ENCODE measurements at places on chromosomes 7 and 10.

DNA sequence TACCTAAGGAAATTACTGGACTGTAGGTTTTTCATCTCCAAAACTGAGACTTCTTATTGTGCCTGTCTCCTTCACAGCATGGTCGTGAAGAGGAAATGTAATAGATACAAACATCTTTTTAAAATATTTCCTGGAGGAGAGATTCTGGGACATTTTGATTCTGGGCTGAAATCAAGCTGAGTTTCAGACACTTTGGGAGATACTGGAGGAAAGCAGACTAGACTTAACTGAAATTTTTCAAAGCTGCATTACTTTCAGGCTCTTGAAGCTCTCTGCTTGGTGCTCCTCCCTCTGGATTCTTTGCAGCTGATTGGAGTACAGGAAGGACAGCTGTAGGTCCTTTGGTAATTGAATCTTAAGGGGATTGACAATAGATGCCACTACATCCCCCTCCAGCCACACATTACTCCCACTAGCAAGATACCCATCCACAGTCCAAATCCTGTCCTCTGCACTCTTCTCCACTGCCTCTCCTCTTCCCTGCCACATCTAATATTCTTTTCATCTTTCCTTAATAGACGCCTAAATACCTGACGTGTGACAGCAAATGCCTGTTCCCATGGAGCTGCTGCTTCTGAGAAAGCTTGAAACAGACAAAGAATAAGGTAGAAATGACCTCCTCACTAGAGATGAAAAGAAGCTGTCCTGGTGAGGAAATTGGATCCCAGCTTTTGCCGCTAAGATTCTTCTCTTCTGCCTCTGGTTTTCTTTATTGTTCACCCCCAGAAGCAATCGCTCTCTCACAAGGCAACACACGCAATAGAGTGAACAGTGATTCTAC lies 111.5 kb upstream of the PHYHIPL start:
- no peak for DNase-seq

- no peak for DNase-seq
Observed at GRCh38 chr10:90363799-90364483, 493.9 kb downstream of the HTR7 start.

GRCh38 chr7:94250124-94250523 lies 144.6 kb upstream of the COL1A2 start:
- no peak for DNase-seq

DNA sequence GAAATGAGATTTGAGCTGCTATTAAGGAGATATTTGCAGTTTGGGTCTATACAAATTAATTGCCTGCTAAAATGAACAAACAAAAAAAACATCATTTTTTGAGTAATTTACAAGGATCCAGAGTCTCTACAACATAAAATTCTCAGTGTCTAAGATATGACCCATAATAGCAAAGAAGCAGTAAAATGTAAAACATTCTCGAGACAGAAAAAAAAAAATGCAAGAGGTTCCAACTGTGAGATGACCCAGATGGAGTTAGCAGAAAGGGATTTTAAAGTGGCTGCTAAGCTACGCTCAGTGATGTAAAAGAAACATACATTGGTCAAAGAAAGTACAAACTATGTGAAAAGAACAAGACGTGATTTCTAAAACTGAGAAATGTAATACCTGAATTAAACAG lies 471.0 kb downstream of the SH2D4B start:
- no peak for DNase-seq

GRCh38 chr10:59265141-59265540 lies 88.7 kb downstream of the PHYHIPL start:
- DNase-seq: no peak

DNA sequence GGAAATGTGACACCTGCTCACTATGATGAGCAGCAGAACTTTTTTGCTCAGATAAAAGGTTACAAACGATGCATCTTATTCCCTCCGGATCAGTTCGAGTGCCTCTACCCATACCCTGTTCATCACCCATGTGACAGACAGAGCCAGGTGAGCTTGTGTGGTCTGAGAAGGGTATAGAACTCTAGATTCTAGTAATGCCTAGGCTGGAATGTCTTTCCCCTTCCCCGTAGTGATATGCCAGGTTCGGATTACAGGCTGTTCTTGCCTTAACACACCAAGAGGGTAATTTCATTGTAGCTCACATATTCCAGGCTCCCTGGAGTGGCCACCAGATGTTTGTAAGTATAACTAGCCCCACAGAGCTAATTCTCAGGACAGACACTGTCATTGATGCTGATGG lies 9.2 kb downstream of the HIF1AN start:
- DNase-seq: no peak

DNA sequence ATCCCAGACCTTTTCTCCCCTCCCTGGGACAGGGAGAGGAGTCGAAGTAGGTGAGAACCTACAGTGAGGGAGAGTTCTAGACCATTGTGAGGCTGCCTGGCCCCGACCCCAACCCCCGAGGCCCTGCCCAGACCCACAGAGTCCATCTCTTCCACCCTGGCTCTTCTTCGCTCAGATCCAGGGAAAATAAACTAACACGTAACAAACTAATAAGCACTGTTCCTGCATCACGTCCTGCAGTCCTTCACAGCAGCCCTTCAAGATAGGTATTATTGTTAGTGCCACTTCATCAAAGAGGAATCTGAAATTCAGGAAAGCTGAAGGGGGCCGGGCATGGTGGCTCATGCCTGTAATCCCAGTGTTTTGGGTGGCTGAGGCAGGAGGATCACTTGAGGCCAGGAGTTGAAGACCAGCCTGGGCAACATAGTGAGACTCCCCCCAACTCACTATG lies at the start of gene SPACDR:
Gene SPACDR (minus strand): TSS at position 51 of the 451 bp plus-strand sequence. CDS start 235 bp downstream, outside the sequence.
- no peak for DNase-seq

GRCh38 chr10:88922041-88922440 lies 30.5 kb downstream of the ACTA2 start:
- no peak for DNase-seq

- DNase-seq: no peak
Observed at GRCh38 chr7:74256491-74257408, 2.6 kb upstream of the RFC2 start.

GRCh38 chr10:75042292-75042974 lies 69.0 kb upstream of the SAMD8 start:
- no peak for DNase-seq

DNA sequence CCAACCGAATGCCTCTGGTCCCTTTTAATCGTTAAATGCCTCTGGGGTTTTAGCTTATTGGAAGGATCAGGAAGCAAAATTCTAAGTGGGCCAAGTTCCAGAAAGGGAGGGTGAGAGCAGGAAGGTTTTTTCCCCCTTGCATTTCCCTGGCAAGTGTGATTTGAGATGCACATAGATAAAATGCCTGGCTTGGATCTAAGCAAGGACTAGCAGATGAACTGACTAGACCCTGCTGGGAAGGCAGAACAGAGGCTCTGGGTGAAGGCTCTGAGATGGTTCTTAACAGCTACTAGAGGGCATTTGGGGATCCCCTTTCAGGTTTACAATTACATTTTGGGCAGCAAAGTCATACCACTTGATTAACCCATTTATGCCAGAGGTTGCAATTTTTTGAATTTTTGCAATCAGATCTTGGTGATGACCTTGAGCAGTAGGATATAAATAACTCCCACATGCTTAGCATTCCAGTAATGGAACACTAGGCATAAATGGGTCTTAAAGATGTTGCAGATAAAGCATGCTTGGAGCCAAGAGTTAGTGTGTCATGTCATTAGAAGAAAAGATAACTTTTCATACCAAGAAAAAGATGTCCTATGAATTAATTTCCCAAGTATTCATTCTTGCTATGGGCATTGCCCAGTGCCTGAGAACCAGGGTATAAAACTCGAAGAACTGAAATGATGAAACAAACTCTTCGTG lies 205.9 kb downstream of the SEC23IP start:
- DNase-seq: no peak

- DNase-seq: no peak
Observed at GRCh38 chr7:77328669-77329068, 87.5 kb downstream of the GSAP start.
